Fibroblast of skin of right quadriceps (primary cell): ENCODE measurements at places on chromosomes 5 and 9.
A peak's percentile ranks its signal among the peaks of the same experiment; 100 is the strongest.

DNA sequence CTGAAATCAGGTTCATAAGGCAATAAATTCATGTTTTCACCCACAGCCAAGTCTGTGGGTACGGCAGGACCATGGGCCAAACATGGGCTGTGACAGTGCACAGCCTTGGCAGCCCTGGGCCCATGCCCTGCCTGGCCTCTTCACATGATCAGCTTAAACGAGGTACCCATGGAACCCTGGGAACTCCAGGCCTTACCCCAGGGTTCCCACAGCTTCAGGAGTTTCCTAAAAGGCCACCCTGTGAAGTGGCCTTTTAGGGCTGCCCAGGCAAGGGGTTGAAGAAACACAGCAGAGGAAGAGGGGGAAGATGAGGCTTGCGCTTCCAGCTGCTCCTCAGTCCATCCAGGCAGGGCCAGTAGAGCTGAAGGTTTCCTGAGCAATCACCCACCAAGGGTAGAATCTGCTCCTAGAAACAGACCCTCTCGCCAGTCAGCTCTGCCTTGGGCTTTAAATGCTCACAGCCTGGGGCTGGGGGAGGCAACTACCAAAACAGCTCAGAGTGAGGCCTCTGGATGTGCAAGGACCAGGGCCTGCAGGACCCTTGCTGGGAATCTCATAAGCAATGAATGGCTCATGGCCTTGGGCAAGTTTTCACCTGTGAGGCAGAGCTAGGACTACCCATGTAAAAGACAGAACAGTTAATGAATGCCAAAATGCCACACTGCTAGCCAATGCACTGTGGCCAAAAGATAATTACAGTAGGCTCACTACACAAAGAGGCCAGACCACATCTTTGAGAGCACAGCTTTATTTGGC lies 79.3 kb upstream of the LRRTM2 start:
- no peak for DNase-seq

DNA sequence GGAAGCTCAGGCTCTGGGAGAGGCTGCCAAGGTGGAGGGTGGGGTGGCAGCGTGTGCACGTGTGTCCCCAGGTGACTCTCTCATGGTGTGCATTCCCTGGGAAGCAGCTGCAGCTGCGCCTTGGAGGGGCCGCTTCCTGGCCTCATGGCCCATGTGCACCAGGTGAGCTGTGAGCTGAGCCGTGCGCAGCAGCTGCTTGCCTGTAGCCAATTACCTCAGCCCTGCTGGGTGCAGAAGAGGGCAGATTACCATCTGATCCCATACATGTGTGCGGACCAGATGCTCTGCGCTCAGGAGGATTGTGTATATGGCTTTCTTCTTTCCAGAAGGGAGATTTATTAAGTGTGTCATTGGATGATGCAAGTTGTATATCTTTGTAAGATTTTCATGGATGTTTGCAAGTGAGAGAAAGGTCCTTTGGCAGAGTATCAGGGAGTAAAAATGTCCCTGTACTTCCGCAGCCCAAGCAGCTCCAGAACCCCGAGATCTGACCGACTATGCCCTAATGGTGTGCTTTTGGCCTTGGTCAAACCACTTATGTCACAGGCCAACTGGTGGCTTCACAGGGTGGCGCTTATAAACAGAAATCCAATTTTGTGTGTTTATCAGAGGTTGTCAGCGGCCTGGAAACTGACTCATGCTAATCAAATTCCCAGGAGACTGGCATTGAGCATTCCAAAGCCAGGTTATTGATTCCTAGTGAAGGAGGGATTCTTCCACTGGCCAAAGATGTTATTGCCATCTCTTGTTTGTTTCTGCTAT lies 229.3 kb downstream of the GOLPH3 start:
- peak; percentile 10 for DNase-seq

DNA sequence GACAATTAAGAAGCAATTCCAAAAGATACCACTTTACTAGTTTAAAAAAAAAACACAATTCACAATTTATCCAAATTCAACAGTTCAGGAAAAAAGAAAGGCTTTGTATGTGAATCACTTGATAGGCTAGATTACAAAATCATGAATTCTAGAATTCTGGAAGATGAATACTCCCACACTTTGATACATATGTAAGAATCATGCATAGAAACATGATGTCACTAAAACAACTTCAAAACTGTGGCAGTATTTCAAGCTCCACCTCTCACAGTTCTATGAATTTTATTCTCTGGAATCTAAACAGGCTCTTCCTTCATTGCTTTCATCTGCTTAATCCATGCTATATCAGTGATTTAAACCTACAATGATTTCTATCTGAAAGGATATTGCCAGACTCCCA lies 51.0 kb downstream of the GNAQ start:
- DNase-seq, result peak; percentile 59

DNA sequence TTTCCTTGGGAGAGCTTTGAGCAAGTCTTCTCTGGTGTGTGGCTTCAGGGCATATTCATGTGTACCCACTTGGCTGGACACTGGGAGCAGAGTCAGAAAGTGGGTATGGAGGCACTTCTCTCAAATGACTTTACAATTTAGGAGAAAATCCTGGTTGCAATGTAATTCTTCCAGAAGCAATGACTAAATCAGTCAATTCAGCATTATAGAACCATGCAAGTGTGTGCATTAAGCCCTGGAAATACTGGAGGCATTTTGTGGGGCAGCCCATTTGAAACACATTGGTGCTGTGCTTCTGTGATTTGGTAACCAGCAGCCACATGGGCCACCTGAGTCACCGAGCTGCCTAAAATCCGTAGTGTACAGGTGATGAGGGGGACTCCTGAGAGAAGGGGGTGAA lies 94.6 kb upstream of the TAS2R1 start:
- no peak for DNase-seq

- DNase-seq, result no peak
These were observed 10.1 kb upstream of the THBS4 start for GRCh38 chr5:80025069-80025468.

- DNase-seq, result no peak
These were observed 67.9 kb upstream of the TTC23L start for GRCh38 chr5:34771076-34771475.

DNA sequence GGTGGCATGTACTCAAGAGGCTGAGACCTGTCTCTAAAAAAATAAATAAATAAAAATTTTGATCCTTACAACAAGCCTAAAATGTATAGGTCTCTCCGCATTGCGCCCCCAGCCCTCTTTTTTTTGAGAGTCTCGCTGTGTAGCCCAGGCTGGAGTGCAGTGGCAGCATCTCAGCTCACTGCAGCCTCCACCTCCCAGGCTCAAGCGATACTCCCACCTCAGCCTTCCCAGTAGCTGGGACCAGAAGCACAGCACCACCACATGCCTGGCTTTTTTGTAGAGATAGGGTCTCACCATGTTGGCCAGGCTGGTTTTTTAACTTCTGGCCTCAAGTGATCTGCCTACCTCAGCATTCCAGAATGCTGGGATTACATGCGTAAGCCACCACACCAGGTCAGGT lies 2.2 kb upstream of the GARIN3 start:
- DNase-seq, result no peak

DNA sequence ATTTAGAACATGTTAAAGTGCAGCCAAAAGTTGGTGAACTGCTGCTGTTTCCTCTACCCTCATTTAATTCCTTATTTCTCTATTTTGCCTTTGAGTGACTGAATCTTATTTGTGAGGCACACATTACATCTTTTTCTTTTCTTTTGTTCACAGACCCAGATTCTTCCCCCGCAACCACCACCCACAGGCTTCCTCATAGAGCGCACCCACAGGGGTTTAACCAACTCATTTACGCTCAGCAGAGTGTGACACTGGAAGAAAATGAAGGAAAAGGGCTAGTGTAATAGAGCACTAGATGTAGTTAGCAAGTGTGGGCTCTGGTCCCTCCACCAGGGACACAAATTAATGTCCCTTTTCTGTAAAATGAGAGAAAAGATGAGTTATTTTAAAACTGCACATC lies 200.7 kb downstream of the PARP8 start:
- DNase-seq, result no peak

DNA sequence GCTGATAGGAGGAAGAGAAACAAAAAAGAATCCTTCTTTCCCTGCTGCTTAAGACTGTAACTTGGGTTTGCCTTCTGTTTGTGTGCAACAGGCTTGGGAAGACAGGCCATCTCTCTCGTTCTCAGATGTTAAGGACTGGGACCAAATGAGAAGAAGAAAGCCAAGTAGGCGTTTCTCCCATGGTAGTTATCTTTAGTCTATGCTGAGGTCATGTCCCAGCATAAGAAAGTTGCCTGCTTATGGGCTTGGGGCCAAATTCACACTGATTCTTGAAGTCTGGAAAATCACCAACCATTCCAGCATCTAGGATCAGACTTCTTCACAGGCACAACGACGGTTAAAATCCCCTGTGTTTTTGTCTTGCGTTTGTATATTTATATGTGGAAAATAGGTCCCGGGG lies 44.2 kb upstream of the PALM2AKAP2 start:
- DNase-seq, result no peak

DNA sequence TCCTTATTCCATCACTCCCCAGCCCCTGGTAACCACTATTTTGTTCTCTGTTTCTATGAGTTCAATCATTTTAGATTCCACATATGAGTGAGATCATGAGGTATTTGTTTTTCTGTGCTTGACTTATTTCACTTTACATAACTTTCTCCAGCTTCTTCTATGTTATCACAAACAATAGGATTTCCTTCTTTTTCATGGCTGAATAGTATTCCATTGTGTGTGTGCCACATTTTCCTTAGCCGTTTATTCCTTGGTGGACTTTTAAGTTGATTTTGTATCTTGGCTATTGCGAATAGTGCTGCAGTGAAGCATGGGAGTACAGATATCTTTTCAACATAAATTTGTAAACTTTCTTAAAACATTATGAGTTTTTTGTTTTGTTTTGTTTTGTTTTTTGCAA lies 15.1 kb downstream of the SYK start:
- DNase-seq, result no peak

DNA sequence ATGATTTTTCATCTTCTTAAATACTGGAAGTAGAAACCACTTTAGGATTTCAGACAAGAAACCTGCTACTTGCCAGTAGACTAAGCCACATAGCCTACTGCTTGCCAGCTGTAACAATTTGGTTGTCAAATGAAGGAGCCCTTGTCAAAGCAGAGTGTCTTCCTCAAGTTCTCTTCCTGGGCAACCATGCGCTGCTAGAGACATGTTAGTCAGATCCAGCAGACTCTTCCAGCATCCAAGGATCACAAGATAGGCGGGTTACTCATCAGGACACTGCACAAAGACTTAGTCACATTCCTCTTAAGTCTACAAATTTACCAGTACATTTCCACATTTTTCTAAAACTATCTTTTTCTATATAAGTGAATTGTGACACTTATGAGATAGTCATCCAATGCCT lies 24.4 kb downstream of the SKIC3 start:
- DNase-seq, result peak; percentile 62

DNA sequence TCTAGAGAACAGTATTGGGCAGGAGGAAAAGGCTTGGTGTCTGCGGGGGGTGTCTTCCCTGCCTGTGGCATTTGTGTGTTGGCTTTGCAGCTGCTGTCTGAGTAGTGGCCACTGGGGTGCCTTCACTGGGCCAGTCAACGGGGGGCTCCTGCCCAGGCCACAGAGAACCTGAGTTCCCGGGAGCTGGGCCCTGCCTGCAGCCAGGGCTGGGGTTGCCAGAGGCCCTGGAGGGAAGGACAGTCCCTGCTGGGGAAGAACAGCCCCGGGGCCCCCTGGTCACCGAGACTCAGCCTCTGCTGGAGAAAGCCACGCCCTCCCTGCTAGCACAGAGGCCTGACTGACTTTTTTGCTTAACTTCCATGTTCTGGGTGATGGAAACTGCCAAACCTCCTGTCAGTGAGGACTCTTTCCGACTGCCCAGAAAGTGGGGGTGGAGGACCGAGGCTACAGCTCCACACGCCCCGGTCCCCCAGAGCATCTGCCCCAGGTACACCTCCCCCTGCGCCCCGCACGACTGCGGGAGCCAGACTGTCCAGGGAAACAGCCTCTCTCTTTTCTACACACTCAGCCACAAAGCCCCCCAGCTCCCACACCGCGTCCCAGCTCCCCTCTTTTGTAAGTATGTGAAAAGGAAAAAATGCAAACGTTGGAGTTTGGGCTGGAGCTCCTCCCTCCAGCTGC lies 133.4 kb downstream of the DAB2IP start:
- no peak for DNase-seq

DNA sequence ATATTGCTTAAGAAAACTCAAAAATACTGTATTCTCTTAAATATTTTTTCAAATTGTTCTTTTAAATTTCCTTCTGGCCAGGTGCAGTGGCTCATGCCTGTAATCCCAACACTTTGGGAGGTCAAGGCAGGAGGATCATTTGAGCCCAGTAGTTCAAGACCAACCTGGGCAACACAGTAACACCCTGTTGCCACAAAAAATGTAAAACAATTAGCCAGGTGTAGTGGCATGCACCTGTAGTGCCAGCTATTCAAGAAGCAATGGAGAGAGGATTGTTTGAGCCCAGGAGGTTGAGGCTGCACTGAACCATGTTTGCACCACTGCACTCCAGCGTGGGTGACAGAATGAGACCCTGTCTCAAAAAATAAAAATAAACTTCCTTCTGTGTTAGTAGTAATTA lies 94.3 kb downstream of the STRBP start:
- no peak for DNase-seq

- no peak for DNase-seq
These were observed 353 bp upstream of the PDGFRB start for GRCh38 chr5:150156027-150156368.

- DNase-seq, result no peak
These were observed 7.4 kb downstream of the SLC22A4 start for GRCh38 chr5:132301344-132302271.

GRCh38 chr5:151110122-151110681 lies 29.4 kb upstream of the TNIP1 start:
- no peak for DNase-seq

DNA sequence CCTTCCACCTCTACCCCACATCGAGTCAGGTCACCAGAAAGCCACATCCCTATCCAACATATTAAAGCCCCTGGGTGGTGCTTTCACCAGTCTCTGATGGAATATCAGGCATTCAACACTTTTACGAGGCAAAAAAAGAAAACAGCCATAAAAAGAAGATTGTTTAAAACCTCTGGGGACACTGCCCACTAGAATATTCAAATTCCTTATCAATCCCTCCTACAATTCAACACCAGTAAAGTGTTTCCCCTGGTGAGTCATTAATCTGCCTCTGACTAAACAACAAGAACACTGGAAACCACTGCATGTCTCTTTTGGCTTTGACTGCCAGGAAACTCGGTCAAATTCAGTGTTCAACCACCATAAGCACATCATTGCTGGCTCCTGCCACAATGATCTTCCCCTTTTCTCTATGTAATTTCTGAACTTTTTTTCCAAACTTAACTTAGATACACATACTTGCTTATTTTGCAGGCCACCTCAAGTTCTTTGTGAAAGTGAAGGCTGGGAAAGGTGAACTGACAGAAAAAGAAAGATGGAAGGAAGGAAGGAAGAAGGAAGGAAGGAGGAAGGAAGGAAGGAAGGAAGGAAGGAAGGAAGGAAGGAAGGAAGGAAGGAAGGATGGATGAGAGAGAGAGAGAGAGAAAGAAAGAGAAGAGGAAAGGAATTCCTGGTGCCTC lies 105.3 kb downstream of the PAX5 start:
- peak; percentile 76 for DNase-seq

DNA sequence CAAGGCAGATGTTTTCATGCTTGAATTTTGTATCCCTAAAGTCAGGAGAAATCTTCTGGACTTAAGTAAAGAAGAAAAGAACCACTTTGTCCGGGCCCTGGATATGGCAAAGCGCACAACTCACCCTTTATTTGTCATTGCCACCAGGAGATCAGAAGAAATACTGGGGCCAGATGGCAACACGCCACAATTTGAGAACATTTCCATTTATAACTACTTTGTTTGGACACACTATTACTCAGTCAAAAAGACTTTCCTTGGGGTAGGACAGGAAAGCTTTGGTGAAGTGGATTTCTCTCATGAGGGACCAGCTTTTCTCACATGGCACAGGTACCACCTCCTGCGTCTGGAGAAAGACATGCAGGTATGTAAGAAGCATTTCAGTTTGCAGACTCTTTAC lies 2.3 kb downstream of the TYRP1 start:
- DNase-seq, result peak; percentile 4
